ENCODE measurements at places on chromosomes 1 and 21.

- DNase-seq, result no peak
Measured at GRCh38 chr1:37446874-37447273, 27.5 kb upstream of the ZC3H12A start.

DNA sequence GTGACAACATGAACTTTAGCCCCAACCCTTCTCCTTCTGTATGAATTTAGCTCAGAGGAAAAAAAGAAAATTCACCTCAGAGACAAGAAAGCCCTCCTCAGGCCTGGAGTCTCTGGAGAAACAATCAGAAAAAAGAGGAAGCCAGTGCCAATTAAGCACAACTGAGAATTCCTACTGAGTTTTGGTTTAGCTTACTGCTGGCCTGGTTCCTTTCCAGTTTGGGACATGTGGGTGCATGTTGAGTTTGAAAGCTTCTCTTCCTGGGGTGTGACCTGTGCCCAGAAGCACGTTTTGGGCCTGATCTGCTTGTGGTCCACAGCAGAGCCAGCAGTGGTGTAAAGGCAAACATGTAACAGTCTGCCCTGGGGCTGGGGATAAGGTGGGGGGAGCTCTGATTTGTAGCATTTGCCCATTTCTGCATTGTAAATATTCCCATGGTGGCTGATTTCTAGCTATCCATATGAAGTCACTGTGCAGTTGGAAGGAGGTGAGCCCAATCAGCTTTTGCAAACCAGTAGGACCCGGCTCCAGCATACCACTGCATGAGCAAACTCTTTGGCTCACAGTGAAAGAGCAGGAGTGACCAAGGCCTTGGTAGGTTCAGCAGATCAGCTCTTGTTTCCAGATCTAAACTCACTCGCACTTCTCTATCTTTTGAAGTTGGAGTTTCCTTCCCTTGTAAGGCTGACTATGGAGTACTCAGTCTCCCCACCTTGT, 4.7 kb upstream of the THEM5 start:
- no peak for DNase-seq

- DNase-seq, result peak; percentile 32
Measured at GRCh38 chr1:18557621-18558465, 72.8 kb upstream of the PAX7 start.

DNA sequence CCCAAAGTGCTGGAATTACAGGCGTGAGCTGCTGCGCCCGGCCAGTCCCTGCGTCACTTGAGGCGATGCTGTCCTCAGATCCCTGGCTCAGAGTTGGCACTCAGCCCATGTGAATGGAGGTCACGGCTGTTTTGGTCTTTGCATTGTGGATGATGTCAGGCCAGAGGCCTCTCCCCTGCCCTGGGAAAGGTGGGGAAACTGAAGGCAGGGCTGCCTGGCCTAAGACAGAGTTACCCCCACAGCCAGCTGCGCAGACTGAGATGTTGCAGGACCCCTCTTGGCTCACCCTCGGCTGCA, 821 bp downstream of the MASP2 start:
- DNase-seq, result no peak

GRCh38 chr1:174445817-174446216, 1.9 kb upstream of the GPR52 start:
- no peak for DNase-seq

GRCh38 chr1:54107131-54107530, 45.7 kb downstream of the CDCP2 start:
- no peak for DNase-seq

All from T47D (cell line).